ENCODE measurements at places on chromosomes 11 and 22. TPM values are rescaled to one million over a fixed set of nuclear protein-coding genes. Genes with fewer than 3 reads are reported as not detected.

Gene PNPLA5
- total RNA-seq = 9.7 TPM

Gene TMEM191C
- total RNA-seq = 1.1 TPM

Gene SYT8
- 108 TPM for total RNA-seq

Gene GDPD4
- not detected for total RNA-seq

Gene ARHGEF17
- total RNA-seq = 12.0 TPM

Gene PRR33
- not detected for total RNA-seq

Gene CYB5R2
- 90.0 TPM for total RNA-seq

Gene TRIM6
- total RNA-seq = 1.7 TPM

Gene CASP12
- total RNA-seq = 0.84 TPM

Gene NFRKB
- 57.1 TPM for total RNA-seq

Gene MIAT
- total RNA-seq = 0.47 TPM

Gene KIF18A
- total RNA-seq = 0.38 TPM

Gene GSTT2B
- 14.3 TPM for total RNA-seq

Gene GLB1L2
- total RNA-seq = 20.4 TPM

Gene YPEL4
- 0.91 TPM for total RNA-seq

Gene SCN4B
- 1.5 TPM for total RNA-seq

Gene ANO5
- total RNA-seq = 0.51 TPM

Gene WNT7B
- total RNA-seq = 29.9 TPM

Gene CAPN5
- total RNA-seq = 0.38 TPM

Gene DLG2
- 37.6 TPM for total RNA-seq

Gene RAB3IL1
- 8.1 TPM for total RNA-seq

Gene TMPRSS4
- 0.56 TPM for total RNA-seq

Gene RFPL2
- 0.17 TPM for total RNA-seq

Gene C22orf31
- not detected for total RNA-seq

Gene OR52E4
- total RNA-seq = not detected

Gene INSC
- total RNA-seq = not detected

Gene LDHAL6A
- not detected for total RNA-seq

All from lower leg skin (tissue), 4 donors.